ENCODE measurements at places on chromosomes 2 and 18.

GRCh38 chr18:13640266-13640860, 86.0 kb downstream of the FAM210A start:
- DNase-seq: no peak

- DNase-seq: no peak
These were observed 17.2 kb downstream of the TET3 start for GRCh38 chr2:74001781-74002504.

DNA sequence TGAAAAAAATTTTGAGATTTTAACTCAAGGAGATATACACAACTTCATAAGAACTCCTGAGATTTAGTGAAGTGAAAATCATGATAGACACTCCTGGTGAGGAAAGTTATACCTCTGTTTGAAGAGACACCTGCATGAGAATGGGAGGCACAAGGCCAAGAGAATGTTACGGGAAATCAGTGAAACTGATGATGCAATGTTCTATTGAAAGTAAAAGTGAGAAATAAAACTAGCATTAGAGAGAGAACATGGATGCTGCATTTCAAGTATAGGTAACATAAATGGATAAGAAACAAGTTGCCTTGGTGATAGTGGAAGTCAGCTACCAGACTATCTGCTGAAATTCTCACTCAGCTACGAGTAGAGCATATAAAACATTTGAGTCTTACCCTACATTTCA, 562.1 kb upstream of the FANCL start:
- no peak for DNase-seq

GRCh38 chr2:108905176-108905575, 83.8 kb downstream of the EDAR start:
- DNase-seq: no peak

DNA sequence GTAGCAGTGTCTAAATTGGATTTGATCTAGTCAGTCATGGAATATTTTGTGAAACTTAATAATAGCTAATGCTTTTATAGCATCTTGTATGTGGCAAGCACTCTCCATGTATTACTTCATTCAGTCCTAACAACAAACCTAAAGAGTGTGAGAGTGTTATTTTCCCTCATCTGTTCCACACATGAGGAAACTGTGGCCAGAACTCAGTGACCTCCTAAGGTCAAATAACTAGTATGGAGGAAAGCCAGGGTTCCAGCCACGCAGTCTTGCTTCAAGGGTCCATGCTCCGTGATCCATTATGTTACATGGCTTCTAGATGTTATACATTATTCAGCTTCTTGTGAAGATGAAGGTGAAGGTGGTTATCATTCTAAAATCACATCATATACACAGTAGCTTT, 45.5 kb downstream of the TWSG1 start:
- no peak for DNase-seq

DNA sequence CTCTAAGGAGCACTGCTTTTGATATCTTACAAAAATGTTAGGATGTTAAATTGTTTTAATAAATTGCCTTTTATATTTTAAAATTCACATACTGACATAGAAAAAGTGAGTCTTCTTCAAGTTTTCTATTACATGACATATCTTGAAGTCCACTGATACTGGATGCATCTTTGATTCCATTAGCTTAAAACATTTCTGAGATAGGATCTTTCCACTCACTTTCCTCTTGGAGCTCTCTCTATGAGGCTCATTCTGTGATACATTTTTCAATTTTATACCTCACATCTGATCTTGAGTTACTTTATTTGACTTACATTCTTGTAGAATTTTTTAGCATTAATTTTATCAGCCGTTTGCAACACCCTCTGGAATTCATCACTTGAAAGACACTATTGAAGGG, 86.8 kb upstream of the NOL4 start:
- no peak for DNase-seq

DNA sequence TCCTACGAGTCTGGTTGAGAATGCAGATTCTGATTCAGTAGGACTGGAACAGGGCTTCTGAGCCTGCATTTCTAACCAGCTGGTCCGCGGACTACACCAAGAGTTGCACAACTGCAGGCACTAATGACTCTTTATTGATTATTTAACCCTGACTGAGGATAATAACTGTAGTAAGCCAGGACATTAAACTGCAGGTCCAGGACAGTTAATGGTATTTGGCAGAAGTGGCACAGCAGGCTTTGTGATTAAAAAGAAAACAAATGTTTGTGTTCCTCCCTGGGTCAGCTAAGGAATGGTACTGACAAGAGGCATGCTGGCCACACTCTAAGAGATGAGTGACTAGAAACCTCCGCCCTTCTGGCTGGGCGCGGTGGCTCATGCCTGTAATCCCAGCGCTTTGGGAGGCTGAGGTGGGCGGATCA, 59.4 kb downstream of the ALPK2 start:
- DNase-seq: no peak

DNA sequence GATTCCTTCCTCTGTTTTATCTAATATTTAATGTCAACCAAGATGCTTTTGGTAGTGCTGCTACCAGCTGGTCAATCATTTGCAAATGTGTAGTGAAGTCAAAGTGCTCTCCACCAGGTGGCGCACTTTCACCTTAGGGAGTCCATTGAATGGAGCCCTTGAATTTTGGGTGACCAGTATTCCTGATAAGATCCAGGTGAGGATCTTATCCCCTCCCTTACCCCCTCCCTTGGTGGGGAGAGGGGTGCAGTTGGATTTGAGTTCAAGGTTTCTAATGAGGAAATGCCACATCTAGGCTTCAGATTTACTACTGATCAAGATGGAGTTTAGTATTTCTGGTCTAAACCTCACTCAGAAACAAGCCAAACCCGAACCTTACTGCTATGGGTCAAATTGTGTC, 12.0 kb upstream of the E2F6 start:
- DNase-seq: peak; percentile 52

GRCh38 chr2:159591221-159591620, 25.1 kb downstream of the BAZ2B start:
- DNase-seq: no peak
